CD4-positive, alpha-beta T cell (primary cell): ENCODE measurements at places on chromosomes 16 and 17.

DNA sequence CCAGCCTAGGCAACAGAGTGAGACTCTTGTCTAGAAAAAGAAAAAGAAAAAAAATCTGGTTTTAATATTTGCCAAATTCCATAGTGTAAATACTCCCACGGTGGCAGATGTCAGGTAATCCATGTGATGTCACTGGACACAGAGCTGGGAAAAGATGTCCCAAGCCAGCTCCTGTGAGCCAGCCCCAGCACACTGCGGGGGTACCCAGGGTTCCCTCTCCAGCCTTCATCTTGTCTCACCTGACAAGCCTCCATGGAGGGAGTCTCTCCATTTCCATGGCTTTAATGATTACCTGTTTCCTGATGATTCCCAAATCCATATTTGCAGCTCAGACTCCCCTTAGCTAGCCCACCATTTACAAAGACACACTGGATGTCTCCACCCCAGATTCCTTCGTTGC is 4.6 kb downstream of the CD300LB start:
- DNase-seq, result no peak

DNA sequence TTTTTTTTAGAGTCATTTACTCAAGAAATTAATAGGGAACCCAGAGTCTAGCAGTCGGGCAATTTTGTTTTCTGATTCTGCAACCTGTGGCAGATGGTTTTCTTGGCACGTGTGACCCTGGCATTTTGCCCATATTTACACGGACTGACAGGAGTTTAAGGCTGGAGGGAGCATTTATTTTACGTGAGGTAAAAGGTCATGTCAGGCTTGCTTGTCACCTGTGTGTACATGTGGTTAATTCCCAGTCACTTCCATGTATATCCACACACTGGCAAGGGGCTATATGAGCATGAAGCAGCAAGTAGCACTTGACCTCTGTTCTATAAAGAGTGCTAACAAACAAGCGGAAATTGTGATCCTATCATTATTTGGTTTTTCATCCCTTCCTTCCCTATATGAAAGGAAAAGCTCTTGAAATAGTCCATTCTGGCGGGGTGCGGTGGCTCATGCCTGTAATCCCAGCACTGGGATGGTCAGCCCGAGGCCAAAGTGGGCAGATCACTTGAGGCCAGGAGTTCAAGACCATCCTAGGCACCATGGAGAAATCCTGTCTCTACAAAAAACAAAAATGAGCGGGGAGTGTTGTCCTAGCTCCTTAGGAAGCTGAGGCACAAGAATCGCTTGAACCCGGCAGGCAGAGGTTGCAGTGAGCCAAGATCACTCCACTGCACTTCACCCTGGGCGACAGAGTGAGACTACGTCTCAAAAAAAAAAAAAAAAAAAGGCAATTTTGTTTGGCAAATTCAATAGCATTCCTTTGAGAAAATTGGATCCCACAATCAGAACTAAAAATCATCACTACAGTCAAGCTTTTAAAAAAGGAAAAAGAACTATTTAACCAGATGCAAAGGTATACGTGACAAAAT is 2.1 kb downstream of the SPAG9 start:
- no peak for DNase-seq

DNA sequence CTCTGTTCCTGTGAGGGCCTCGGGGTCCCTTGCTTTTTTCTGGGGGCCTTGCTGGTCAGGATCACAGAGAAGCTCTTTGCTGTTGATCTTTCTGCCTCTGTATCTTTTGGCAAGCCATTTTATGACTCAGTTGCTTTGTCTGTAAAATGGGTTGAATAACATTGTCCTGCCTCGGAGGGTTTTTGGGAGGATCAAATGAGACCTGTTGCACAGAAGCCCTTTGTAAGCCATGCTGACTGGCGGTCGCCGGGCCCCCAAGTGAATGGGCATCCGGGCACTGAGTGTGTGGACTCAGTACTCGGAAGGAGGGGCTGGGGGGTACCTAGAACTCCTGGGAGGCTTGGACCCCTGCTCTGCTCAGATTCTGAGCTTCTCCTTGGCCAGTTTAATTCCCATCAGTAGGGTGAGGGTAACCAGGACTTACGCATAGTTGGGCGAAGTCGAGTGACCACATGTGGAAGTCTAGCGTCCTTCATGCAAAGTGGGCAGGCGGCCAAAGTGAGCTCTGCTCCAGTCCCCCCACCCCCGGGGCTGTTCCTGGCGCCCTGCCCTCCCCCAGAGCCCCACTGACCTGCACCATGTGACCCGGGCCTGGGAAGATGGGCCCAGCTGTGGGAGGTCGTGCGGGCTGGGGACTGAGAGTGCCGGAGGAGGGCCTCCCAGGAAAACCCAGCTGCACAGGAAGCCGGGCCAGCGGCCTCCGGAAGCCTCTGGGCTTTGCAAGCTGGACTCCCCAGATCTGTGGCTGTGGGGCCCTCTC is 284.0 kb downstream of the SEC14L1 start:
- no peak for DNase-seq

GRCh38 chr16:27498031-27498825 is 51.5 kb downstream of the GTF3C1 start:
- DNase-seq, result no peak

- no peak for DNase-seq
These were observed 71.3 kb downstream of the SOX9 start for GRCh38 chr17:72191921-72192799.

DNA sequence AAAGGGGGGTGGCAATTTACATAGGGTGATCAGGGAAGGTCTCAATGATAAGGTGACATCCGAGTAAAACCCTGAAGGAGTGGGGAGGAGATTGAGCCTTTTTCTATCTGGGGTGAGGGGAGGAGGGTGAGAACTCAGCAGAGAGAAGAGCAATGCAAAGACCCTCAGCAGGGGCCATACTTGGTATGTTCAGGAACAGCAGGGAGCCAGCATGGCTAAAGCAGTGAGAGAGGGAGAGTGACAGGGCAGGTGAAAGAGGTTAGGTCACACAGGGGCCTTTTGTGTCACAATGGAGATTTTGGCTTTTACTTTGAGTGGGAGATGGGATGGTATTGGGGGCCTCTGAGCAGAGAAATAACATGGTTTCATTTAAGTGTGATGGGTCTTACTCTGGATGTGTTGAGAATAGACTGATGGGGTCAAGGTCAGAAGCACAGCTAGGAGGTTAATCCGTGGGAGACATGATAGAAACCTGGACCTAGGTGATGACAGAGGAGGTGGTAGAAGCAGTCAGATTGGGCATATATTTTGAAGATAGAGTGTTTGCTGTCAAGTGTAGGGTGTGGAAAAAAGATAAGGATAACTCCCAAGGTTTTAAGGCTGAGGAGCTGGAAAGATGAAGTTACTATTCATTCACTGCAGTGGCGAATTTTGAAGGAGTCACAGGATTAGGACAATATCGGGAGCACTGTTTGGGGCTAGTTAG is 6.2 kb downstream of the SP2 start:
- no peak for DNase-seq

- DNase-seq, result no peak
These were observed 103.7 kb downstream of the XYLT1 start for GRCh38 chr16:17367036-17367435.

GRCh38 chr17:82374626-82375331 is 3.2 kb downstream of the UTS2R start:
- DNase-seq, result no peak

GRCh38 chr17:62715882-62716390 is 88.5 kb downstream of the MRC2 start:
- no peak for DNase-seq

DNA sequence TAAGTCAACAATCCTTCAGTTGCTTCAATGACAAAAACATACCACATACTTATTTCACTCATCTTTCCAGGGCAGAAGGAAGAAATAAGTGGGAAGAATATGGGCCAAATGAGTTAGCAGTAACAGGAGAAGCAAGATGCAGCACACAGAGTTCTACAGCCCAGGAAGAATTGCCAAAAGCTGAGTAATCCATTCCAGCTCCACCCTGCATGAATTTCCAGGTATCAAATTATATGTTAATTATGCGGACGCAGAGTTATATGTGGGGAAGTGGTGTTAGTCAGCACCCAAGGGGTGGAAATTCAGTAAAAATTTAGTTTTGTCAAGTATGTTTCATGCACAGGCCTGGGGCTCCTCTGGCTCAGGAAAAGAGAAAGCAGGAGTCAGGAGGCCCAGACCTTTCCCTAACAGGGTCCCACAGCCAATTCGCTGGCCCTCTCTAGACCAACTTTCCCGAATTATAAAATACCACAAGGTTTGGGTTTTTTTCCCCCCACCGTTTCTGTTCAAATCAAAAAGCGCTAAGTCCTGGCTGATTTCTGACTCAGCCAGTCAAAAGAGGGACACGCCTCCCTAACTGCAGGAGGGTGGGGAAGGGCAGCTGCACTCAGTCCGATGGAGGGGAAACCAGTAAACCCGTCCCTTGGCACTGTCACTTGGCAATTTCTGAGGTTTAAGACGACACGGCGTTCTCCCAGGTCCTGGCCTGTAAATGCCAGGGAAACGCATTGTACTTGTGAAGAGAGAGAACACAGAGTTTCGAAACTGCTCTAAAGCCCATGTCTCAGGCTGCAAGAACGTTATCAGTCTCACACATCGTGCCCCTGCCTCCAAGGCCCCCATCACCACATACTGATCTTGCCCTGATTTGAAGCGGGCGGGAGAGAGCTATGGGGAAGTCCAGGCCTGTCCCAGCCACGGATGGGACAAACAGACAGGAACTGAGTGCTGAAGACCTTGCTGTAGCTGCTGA is 58.1 kb downstream of the ZFHX3 start:
- no peak for DNase-seq

GRCh38 chr16:53042235-53042701 is 10.4 kb downstream of the CHD9NB start:
- no peak for DNase-seq
